ENCODE measurements at places on chromosomes 11 and 22.

DNA sequence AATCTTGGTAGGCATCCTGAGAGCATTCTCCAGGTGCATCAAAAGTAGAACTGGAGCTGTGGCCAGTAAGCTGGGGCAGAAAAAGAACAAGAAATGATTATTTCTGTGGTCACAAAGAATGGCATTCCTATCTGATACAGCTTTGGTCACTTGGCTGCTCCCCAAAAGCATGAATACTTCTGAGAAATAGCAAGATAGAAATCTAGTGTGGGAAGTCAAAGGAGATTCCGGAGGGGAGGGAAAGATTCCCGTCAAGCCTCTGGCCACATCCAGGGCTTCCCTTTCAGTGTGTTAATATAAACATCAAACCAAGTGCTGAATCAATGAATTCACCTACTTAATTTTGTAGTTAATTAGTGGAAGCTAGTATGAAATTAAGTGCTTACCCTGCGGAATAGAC is 1185.4 kb downstream of the LRRC4C start:
- no peak for DNase-seq

GRCh38 chr11:130801333-130802122 is 114.8 kb downstream of the SNX19 start:
- DNase-seq = no peak

GRCh38 chr11:35792846-35793192 is 130.2 kb downstream of the TRIM44 start:
- no peak for DNase-seq

- DNase-seq = no peak
These were observed 112.7 kb downstream of the SHANK2 start for GRCh38 chr11:71139516-71140205.

- DNase-seq = no peak
These were observed 165.0 kb downstream of the RCN1 start for GRCh38 chr11:32255841-32256240.

- DNase-seq = no peak
These were observed 811.9 kb upstream of the LRRC4C start for GRCh38 chr11:42271306-42271705.

GRCh38 chr22:48821727-48822126 is 1005.9 kb downstream of the BRD1 start:
- no peak for DNase-seq

GRCh38 chr11:133306019-133306418 is 226.3 kb downstream of the OPCML start:
- DNase-seq = no peak

DNA sequence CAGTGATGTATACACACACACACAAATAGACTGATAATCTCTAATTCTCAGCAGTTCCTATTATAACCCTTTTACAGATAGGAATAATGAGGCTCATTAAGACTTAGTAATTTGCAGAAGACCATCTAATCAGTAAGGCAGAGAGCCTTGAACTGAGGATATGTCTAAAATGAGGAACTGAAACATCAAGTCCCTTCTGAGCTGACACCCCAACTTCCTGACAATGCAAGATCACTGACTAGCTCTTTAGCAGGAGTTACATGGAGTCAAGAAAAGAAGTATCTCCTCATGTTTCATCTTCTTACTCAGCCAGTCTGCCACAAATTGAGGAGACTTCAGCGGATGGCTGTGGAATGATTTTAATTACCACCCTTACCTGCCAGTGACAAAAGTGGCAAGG is 193.0 kb downstream of the MSANTD4 start:
- DNase-seq = no peak

- no peak for DNase-seq
These were observed 38.2 kb downstream of the KIAA0930 start for GRCh38 chr22:45202333-45203149.

GRCh38 chr11:80846442-80846841 is 1405.6 kb upstream of the TENM4 start:
- no peak for DNase-seq

GRCh38 chr11:111765320-111765983 is 737 bp downstream of the PPP2R1B start:
- DNase-seq = no peak

- no peak for DNase-seq
These were observed 27.2 kb upstream of the A4GALT start for GRCh38 chr22:42747701-42748513.

GRCh38 chr11:29326757-29327156 is 690.1 kb downstream of the KCNA4 start:
- DNase-seq = no peak

- no peak for DNase-seq
These were observed 27.6 kb downstream of the RCOR2 start for GRCh38 chr11:63889344-63889743.

- DNase-seq = no peak
These were observed 5.0 kb upstream of the MUC6 start for GRCh38 chr11:1041471-1041870.

DNA sequence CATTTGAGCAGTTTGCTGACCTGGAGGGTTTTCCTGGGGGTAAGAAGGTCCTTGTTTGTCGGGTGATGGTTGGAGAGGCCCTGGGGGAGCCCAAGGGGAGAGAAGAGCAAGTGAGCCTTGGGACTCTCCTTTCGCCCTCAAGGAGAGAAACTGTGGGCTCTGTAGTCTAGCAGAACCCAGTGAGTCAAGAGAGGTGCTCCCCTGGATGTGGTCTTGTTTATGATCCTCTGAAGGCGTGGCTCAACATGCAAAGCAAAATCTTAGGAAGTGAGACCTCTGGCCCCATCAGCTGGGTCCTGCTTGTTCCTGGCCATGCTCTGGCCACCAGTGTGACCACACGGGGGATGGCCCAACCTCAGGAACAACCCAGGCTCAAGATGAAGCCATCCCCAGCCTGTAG is 66.5 kb upstream of the ALX4 start:
- DNase-seq = no peak

DNA sequence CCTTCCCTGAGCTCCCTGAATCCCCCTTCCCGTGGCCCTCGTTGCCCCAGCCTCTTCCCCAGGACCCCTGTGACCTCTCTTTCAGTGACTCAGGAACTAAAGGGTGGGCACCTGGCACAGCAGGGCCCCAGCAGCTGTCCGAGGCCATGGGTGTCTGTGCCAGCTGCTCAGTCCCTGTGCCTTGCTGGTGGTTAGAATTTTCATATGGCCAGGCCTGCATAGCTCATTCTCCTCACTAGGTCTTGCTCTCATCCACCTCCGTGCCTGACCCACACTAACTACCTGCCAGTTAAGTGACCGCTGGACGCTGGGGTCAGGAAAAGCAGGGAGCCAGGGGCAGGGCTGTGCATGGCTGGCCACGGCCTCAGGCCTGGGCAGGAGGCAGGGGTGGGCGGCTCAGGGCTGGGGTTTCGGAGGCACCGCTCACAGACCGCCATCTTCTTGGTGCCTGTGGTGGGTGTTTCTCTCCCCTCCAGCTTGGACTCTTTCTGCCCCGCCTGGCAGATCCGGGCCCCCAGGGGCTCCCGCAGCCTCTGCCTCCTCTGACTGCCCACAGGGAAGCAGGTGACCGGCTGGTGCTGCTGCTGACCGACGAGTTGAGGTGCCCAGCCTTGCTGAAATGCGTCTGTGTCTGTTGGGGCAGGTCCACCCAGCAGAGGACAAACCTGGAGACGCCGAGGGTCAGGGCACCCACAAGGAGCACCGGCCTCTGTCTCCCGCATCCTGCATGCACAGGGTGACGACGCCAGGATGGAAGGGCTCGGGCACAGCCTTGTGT is 20.3 kb downstream of the MRGPRD start:
- DNase-seq = no peak

DNA sequence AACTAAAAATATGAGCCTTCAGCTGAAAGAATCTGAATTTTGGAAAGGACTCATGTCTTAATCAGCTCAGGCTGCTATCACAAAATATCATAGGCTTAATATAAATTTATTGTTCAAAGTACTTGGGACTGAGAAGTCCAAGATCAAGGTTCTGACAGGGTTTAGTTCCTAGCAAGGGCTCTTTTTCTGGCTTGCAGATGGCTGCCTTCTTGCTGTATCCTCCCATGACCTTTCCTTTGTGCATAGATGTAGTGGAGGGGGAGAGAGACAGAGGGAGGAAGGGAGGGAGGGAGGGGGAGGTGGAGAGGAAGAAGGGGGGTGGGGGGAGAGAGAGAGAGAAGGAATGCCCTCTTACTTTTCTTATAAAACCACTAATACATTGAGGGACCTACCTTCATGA is 306.8 kb upstream of the DDI1 start:
- DNase-seq = no peak

- no peak for DNase-seq
These were observed 642.6 kb upstream of the CCDC179 start for GRCh38 chr11:23502826-23503225.
